Glutamatergic neuron (in vitro differentiated cells): ENCODE measurements at places on chromosomes 4 and X. TPM values are rescaled to one million over a fixed set of nuclear protein-coding genes. Genes with fewer than 3 reads are reported as not detected.

- DNase-seq: peak; percentile 59
These were observed 54.3 kb downstream of the LRBA start for GRCh38 chr4:150960818-150961217.

GRCh38 chr4:4327652-4328121, 37.6 kb downstream of the ZBTB49 start:
- peak; percentile 58 for DNase-seq

- no peak for DNase-seq
These were observed 174.5 kb downstream of the AASDH start for GRCh38 chr4:56212774-56213173.

DNA sequence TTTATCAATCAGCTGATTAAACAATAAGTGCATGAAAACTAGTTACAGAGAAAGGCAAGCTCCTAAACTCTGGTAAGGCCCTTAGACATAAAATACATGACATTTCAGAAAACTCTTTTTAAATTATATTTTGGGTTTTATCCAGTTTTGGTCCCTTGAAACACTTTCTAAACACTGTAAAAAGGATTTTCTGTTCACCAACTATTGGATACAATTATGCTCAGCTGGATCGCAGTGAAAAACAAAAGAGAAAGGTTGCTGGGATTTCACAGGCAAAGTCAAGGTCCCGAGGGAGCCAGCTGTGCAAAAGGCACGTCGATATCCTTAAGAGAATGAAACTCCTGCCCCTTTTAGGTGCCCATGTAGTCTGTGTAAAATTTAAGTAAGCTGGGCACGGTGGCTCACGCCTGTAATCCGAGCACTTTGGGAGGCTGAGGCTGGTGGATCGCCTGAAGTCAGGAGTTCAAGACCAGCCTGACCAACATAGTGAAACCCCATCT, 1018.4 kb upstream of the INTU start:
- peak; percentile 66 for DNase-seq

DNA sequence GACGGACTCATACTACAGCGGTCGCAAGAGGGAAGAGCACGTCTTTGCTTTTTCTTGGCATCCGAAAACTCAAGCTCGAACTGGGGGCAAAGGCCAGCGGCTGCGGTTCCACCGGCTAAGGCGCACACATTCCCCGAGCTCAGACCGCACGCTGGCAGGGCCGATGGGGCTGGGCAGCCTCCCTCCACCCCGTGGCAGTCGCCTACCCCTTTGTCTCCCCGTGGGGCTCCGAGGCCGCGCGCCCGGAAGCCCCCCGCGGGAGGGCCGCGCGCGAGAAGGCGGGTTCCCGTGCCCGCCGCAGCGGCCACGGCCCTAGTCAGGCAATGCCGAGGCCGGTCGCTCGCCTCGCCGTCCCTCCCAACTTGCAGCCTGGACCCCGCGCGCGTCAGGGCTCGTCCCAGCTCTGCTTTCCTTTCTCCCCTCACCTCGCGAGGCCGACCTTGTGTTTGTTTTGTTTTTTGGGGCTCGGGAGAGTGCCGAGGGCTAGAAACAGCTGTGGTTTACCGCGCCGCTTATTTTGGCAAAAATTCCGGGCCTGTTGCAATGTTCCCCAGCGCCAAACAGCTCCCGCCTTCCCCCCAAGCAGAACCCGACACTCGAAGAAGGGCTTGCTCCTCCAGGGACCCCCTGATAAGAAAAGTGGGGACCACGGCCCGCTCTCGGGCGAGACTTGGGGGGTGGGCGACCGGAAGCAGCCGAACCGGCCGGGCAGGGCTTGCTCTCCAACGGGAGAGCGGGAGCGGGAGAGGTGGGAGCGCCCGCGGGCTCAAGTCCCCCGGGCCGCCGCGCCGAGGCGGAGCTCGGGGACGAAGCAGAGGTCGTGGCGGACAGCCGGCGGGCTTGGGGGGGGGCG, 561 bp upstream of the N4BP2 start:
- peak; percentile 73 for DNase-seq

DNA sequence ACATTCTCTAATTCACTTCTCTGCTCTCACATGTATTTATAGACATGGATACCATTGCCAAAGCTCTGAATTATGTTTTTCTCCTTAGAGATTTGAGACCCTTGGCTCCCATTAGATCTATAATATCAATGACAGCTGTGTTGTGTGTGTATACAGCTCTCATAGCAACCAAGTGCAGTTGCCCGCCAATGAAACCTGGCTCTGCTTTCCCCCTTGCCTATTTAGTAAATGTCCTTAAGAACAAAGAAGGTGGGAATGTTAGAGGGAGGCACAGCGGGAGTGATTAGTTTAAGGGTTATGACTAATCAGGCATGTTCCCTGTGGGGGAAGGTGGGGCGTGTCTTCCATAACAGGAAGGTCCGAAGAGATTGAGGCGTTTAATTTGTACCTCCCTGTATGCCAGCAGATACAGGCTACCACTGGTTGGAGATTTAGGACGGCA, 100.5 kb upstream of the TBC1D9 start:
- no peak for DNase-seq

- DNase-seq: no peak
These were observed 28.9 kb upstream of the LCORL start for GRCh38 chr4:18050448-18050847.

DNA sequence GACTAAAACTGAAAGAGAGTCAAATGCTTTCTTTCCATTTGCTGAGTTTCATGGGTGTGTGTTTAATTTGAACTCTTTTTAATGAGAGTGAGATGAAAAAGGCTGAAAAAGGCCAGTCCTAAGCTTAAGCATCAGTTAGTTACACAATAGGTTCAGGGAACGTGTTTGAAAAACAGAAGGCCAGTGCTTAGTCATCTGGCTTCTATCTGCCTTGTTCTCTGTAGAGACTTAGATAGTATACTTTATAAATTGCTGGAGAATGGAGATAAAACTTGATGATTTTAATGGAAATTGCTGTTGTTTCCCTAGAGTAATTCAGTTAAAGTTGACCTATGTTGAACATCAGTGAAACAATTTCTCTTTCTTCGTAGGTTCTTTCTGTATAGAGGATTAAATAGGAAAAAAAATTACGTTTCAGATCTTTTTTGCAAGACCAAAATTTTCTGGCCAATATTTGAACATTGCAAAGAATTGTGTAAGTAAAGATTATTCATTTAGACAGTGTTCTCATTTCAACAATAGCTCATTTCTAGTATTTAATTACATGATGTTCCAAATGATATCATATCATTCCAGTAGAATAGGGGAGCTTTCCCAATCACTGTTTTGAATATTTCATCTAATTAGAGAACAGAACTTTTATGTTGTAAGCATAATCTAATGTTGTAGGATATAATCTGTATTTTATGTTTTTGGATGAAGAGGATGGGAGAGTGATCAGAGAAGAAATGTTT, 1088.8 kb downstream of the ADGRL3 start:
- no peak for DNase-seq

DNA sequence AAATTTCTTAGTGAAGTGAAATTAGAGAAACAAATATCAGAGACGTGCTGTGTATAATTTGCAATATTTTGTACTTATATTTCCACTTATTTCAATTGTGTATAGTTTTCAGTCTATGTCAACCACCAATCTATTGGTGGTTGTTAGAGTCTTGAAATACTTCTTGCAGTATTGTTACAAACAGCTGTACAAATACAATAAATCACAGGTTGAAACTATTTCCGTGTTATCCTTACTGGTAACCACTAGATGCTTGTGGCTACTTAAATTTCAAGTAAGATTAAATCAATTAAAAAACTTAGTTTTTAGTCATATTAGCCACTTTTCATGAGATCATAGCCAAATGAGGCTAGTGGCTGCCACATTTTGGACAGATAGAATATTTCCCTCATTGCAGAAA, 520.5 kb downstream of the GBA3 start:
- DNase-seq: no peak

DNA sequence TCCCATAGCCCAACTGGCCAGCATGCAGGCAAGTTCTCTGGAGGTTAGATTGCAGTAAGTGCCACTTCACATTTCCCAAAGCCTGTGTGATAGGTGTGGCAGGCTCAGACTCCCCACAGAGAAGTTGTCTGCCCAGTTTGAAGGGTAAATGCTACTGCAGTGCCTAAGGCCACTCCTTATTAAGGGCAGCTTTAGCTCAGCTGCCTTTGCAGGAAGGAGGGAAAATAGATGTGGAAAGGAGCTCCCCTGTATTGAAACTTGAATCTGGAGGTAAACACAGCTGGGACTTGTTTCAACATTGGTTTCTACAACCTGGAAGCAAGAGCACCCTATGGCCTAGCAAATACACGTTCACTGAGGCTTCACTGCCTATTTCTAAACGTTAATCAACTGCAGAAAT, 22.4 kb downstream of the NEXMIF start:
- DNase-seq: no peak

DNA sequence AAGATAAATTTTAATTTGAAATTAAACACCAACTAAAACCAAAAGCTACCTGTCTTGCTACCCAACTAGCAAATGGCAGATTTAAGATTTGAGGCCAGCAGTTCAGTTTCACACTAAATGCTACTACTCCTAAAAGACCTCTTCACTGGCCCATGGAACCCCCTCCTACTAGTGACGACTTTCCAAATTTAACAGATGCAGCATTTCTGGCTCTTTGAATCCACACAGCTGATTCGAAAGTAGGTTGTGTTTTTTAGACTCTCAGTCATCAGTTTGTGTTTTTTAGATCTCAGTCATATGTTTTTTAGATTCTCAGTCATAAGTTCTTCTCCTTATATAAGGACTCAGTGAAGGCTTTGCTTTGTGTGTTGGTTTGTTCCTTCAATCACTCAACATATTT, 11.1 kb upstream of the CC2D2A start:
- DNase-seq: no peak

DNA sequence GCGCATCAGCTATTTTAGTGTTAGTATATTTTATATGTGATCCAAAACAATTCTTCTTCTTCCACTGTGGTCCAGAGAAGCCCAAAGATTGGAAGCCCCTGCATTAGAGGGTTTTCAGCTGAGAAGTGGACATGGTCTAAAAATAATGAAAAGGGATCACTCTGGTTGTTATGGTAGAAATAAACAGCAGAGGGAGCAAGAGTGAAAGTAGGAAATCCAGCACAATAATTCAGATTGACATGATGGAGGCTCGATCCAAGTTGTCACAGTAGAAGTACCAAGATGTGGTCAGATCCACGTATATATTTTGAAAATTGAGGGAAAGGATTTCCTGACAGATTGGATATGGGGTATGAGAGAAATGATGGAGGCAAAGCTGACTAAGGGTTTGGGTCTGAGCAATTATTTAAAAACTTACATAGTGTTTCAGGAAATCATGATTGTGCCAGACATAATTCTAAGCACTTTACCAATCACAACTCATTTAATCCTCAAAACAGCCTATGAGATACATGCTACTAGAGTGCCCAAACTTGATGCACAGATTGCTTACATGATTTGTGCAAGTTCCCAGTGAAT, 17.0 kb upstream of the TMEM144 start:
- no peak for DNase-seq

DNA sequence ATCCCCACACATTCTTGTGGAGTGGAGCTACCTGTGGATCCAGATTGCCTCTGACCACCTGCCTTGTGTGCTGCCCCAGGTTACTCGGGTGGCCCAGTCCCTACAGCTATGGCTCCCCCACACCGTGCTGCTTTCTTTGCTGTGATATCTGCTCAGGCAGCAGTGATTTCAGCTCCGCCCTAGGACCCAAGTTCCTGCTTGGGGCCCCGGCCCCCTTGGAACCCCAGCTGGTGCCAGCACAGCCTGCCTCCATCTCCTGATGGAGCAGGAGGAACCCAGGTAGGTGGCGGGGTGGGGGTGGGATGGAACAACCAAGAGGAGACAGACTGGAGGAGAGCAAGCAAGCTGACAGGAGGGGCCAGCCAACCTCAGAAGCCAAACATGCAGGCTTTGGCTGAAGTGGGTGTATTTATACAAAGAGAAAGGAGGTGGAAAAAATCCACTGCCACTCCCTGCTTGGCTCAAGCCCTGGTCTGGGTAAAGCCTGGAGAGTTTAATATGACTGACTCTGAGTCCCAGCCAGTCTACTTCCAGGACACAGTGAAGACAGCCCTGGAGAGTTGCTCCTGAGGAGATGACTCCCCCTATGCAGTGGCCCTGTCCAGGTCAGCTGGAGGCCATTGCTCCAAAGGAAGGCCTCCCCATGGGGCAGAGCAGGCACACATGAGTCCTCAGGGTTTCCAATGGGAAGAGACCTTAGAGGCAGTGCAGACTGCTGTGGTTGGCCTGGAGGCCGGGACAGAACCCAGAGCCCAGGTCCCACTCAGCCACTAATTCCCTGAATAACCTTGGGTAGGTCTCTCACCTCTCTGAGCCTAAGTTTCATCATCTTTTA, 197.1 kb upstream of the MAMLD1 start:
- no peak for DNase-seq

DNA sequence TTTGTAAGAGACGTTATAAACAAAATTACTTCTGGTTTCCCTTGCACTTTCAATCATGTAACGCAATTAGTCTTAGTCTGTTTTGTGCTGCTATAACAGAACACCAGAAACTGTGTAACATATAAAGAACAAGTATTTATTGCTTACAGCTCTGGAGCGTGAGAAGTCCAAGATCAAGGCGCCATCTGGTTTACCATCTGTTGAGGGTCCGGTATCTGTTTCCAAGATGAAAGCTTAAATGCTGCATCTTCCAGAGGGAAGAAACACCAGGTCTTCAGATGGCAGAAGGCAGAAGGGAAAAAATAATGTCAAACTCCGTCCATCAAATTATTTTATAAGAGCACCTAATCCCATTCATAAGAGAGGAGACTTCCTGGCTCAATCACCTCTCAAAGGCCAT, 474.1 kb downstream of the PDGFC start:
- peak; percentile 39 for DNase-seq

Gene SPP1
- total RNA-seq: 1.1 TPM

Gene CXCL6
- total RNA-seq: not detected

Gene PTCHD1
- total RNA-seq: 1.3 TPM

Gene MCUB
- total RNA-seq: 9.7 TPM

Gene YY2
- total RNA-seq: 1.1 TPM

Gene TEX13C
- not detected for total RNA-seq

Gene RTL9
- 1.8 TPM for total RNA-seq

Gene ALAS2
- not detected for total RNA-seq

Gene L1CAM
- 925 TPM for total RNA-seq

Gene AGTR2
- not detected for total RNA-seq

Gene TMEM271
- 22.7 TPM for total RNA-seq
